Activated CD8-positive, alpha-beta memory T cell treated with anti-CD3 and anti-CD28 coated beads for 1 hour (primary cell): ENCODE measurements at places on chromosomes 1 and 21.

DNA sequence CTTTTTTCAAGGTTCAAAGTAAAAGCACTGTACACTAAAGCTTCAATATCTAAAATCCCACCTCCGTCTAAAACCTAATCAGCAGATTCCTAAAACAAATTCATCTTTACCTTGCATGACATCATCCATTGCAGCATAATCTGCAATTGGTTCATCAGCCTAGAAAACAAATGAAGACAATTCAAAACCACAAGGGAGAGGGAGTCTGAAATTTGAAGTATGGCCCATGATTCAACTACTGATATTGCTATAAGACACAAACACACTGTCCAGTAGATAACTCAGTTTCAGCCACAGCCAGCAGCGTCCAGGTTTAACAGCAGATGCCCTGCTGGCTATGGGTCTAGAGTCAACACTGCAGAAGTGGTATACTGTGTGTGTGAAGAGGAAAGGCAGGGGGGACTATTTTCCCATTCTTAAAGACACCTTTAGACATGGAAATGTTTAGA, 17.9 kb upstream of the RAP1GAP start:
- no peak for DNase-seq

GRCh38 chr1:26122988-26123973, 11.7 kb downstream of the PDIK1L start:
- DNase-seq: no peak

DNA sequence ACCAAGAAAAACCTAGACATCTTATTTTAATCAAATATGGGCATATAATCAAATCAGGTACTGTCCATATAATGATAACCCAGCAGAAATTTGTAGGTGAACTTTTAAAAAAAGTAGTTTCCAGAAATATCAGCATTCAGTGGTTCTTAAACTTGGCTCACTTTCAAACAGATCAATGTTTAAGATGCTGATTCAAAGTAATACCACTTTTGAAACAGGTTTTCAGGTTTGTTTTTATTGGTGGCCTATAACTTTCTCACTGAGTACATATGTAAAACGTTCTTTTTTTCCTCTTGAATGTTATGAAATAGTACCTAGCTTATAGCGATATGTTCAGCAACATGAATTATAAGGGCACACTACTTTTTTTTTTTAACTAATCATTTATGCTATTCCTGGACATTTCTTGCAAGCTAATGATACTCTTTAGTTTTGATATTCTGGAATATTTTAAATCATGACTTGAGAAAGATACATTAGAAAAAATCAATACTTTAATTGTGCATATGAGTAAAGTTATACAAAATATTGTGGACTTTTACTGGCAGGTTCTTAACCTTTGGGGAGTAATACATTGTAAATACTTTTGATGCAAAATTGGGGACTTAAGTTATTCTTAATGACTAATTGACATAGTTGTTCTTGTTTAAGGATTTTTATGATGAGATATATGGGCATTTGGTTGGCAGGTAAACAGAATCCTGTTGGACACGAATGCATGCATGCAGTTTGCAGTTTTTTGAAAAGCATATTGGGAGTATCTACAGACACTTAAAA, 3.0 kb downstream of the NFIA start:
- no peak for DNase-seq

- DNase-seq: no peak
Observed at GRCh38 chr1:159937054-159937750, 8.2 kb downstream of the IGSF9 start.
